ENCODE measurements at places on chromosomes 6 and 20.

- DNase-seq: no peak
Observed at GRCh38 chr20:51958099-51959065, 156.1 kb upstream of the SALL4 start.

GRCh38 chr20:48177058-48177457, 391.8 kb upstream of the SULF2 start:
- DNase-seq: no peak

GRCh38 chr20:47027042-47027441, 132.4 kb downstream of the EYA2 start:
- DNase-seq: peak; percentile 11

DNA sequence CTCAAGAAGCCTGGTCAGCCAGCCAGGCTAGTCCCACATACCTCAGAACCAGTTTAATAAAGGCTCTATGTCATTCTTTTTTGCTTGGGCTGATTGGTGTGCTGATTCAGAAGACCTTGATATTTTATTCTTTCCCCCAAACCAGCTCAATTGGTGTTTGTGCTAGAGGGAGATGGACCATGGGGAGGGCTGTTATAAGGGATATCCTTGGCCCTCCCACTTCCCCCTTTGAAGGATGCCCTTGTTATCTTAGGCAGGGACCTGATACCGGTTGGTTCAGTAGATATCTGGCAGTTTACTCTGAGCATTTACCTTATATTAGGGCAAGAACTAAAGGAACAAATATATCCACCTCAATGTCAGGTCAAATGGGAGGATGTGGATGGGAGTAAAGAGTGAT, 207.4 kb downstream of the LRFN2 start:
- no peak for DNase-seq

DNA sequence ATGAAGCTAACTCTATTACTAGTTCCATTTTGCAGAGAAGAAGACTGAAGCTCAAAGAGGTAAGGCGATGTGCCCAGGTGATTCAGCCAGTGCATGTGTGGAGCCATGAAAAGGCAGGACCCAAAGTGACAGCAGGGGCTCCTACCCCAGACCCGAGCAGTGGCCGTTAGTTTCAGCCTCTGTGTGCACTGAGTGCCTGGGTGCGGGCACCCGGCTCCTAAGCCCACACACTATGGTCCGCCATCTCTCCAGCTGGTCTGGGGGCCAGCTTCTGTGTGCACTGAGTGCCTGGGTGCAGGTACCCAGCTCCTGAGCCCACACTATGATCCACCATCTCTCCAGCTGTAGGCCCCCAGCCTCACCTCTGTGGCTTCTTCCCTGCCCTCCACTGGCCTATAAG, 123.5 kb upstream of the CST7 start:
- DNase-seq: no peak

DNA sequence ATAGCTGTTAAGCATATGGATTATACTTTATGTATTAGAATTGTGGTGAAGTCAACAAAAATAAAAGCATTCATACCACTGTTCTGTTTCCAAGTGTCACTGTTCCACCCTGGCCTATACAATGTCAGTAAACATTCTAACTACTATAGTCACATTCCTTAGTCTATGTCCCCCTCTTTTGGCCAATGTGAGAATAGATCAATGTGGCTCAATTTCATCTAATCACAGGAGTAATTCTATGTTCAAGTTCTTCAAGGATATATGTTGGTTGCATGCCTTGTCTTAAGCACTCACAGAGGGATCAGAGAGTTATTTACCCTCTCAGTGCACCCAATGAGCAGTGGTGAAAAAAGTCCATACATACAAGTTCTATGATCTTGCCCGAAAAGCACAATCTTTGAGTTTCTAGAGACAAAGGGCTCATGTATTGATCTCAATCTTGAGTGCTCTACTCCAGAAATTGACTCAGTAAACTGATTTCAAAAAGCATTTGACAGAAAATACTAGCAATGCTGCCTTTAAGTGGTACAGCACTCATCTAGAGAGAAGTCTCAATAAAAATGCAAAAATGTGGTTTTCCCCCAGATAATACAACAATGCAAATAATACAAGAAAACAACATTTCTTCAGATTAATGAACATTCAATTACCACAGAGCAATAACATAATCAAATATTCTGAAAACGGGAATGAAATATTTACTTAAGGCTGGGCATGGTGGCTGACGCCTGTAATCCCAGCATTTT, 16.5 kb downstream of the SMLR1 start:
- peak; percentile 12 for DNase-seq

DNA sequence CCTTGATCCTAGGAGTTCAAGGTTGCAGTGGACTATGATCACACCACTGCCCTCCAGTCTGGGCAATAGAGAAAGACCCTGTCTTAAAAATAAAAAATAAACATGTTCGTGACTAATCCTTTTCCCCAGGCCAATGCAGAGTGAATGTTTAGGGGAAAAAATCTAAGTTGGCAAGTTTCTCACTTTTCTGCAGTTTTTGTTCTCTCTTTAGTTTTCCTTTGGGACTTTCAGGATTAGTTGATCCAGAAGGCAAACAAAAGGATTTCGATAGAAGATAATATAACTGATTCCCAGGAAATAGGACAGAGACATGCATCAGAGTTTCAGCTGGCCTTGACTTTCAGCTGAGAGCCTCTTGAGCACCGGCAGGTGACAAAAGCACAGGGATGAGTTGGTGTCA, 53.3 kb downstream of the SOD2 start:
- no peak for DNase-seq

DNA sequence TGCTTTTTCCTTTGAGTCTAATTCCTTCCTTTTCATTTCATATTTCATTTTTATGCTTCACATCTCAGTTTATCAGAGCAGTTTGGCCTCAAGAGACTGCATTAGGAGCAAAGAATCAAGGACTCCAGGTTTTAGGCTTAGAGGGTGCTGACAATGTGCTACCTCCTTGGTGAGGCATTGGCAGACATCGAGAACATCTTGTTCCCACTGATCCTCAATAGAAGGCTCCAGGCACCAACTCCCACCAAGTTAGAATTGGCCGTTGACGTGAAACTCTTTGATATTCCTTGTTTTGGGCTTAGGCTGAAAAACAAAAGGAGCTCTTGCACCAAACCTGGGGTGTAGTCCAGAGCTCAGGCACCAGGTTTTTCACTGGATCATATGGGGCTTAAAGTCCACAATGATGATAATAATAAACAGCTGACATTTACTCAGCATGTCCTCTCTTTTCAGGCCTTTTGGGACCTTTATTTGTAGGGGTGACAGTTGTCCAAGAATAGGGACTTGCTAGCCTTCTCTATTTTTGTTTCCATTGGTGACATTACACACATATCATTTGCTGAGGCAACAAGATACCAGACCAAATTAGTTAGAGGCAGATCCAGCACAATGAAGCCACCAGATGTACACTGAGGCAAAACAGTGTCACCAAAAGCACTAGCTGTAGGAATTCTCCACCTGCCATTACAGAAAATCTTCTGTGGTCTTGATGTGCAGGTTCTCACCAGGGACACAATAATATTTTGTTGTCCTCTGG, 81.0 kb upstream of the ENPP5 start:
- no peak for DNase-seq

DNA sequence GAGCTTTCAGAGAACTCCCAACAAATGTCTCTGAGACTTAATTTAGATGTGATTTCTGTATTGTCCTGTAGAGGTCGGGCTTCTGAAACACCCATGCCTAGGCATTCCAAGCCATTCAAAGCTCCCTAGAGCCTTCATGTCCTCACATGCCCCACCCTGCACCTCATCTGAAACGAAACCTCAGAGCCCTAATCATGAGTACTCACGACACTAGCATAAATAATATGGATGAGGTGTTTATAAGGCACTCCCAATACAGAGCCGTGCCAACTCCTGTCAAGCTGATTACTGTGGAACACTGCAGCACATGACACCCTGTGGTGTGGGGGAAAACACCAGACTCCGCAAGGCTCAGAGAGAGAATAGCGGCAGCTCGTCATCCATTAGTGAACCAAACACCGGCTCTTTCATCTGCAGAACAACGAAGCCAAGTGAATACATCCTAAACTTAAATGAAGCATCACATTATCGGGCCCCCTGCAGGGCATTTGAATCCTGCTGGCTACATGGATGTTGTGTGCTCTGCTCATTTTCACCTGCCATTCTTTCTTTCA, 83.8 kb downstream of the FNDC1 start:
- DNase-seq: peak; percentile 50

GRCh38 chr6:96330884-96331283, 190.7 kb upstream of the UFL1 start:
- no peak for DNase-seq

DNA sequence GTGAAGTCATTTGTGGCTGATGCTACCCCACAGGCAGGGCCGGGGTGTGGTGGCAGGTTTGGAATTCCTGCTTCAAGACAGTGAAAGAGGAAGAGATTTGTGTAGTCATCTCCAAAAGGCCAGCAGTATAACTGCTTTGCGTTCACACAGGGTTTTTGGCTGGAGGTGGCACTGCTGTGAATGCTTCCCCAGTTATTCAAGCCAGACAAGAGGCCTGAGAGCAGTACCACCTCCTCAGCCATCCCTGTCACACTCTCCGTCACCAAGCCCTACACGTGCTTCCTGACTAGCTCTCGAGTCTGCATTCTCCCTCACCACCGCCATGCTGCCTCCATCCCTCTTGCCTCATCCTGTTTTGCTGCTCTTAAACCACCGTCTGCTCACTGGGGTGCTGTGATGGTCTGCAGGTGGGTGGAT, 23.9 kb downstream of the ARMC2 start:
- DNase-seq: peak; percentile 64

DNA sequence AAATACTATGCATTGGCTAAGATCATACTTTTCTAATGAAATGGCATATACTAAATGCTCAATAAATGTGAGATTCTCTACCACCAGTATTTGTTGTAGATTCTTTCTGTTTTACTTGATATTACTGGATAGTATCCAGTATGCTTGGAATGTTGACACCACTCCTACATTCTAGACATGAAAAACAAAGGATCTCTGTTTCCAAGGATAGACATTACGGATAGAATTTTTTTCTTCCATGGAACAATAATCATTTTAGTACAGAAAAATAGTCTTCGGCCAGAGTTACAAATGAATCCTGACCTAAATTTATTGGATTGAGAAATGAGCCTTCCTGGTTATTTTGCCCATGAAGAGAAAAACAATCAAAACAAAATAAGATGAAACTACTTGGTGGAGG, 258.2 kb upstream of the NT5E start:
- no peak for DNase-seq

DNA sequence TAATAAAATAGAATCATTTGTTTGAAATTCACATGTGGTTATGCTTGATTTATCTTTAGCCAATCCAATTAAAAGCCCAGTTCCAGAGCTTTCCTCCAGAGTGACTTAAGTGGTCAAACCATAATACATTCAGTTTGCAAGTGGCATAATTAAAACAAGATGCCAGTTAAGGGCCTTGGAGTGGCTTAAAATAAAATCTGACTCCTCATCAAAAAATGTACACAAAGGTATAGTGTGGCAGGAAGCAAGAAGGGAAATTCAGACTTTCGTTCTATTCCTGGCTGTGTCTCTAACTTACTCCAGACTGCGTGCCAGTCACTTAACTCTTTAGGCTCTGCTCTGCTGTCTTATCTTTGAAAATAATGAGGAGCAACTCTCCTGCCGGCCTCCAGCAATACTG, 251.3 kb upstream of the PRND start:
- no peak for DNase-seq

GRCh38 chr6:52180787-52181558, 5.2 kb upstream of the IL17A start:
- no peak for DNase-seq

DNA sequence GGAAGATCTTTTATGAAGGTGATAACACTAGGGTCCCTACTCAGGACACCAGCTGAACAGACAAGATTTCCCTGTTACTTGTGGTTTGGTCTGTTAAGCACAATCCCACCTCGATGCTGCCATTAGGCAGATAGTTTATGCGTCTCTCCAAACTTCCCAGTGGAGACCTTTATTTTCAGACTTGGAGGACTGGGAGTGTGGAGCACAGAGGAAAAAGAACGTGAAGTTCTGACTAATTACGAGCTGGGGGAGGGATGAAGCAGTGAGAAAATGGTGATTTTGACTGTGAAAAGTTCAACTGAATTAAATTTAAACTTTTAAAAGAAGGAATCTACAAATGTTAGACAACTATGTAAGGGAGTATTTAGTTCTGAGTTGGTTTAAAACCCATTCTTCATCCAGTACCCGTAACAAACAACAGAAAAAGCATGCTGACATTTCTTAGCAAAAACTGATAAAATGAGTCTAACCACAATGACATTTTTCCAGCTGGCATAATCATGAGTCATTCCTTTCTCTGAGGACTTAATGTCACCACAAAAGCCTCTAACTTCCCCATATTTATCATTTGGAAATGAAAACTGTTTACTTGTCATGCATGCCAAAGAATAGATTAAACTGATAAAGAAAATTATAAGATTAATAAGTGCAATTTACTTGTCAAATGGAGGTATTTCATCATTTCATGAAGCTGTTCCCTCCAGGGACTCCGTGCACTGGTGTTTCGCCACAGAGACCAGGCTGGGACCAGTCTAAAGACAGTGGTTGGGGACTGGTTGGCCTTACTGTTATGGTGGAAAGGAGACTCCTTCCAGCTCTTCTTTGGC, 113.3 kb upstream of the SSTR4 start:
- DNase-seq: peak; percentile 68

- DNase-seq: no peak
Observed at GRCh38 chr6:89434954-89435353, 2.0 kb downstream of the ANKRD6 start.

- no peak for DNase-seq
Observed at GRCh38 chr6:90534337-90535025, 52.4 kb downstream of the MAP3K7 start.

DNA sequence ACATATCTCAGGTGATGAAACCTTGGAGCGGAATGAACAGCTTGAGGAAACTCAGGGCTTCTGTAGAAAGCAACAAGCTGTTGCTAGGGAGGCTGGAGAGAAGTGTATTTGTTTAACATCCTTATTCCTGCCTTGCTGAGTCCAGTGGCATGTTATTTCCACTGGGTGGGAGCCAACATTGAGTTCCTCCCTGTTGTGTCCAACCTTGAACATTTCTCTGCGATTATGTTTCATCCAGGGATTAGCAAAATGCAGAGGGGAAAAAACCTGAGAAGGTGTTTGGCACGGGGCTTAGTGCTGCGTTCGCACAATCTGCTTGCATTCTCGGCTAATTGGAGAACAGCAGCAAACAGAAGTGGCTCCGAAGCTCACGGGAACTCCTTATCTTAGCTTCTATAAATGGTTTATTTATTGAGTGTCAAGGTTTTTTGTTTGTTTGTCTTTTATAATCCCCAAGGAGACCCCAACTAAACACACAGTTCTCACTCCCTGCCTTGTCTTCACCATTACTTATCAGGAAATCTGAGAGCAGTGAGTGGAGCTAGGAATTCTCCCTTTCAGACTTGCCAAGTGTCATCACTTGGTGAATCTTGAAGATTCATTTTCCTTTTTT, 412.8 kb downstream of the CDC5L start:
- peak; percentile 5 for DNase-seq

- no peak for DNase-seq
Observed at GRCh38 chr6:22067671-22068070, 229.2 kb downstream of the PRL start.

- no peak for DNase-seq
Observed at GRCh38 chr6:130944486-130944885, 117.3 kb downstream of the SMLR1 start.

- no peak for DNase-seq
Observed at GRCh38 chr6:169793408-169793807, 42.0 kb downstream of the ERMARD start.

GRCh38 chr6:111813237-111813636, 60.0 kb downstream of the FYN start:
- no peak for DNase-seq
